ENCODE measurements at places on chromosomes 6 and 20.
A peak's percentile ranks its signal among the peaks of the same experiment; 100 is the strongest.

GRCh38 chr6:39048481-39049399, at the start of gene GLP1R:
Gene GLP1R (plus strand): TSS chr6:39048781. CDS start chr6:39048841, 60 bp downstream.
- no peak for DNase-seq

DNA sequence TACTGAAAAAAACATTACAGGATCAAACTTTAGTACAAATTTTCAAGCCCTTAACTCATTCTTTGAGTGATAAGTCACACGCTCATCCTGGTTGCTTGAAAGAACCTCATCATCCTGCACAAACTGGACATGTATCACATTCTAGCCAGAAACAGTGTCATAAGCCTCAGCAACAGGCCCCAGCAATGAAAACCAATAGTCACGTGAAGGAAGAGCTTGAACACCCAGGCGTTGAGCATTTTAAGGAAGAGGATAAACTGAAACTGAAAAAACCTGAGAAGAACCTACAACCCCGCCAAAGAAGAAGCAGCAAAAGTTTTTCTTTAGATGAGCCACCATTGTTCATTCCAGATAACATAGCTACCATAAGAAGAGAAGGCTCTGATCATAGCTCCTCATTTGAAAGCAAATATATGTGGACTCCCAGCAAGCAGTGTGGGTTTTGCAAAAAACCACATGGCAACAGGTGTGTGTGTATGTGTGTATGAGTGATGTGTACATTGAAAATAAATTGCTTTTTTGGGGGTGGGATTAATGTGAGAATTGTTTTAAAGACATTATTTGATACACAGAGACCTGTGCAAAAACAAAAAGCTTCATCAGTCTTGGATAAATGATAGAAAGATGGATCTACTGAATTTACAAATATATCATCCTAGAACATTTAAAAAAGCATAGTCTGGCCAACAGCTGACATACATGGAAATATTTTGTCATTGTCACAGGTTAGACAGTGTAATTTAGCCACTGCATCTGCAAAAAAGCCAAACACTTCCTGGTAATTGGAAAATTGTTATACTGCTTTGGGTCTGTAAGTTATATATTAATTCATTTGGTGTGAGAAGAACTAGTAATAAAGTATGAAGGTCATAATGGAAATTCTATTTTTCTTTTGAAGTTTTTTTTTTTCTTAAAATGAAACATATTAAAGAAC, 50.1 kb downstream of the PHF3 start:
- no peak for DNase-seq

DNA sequence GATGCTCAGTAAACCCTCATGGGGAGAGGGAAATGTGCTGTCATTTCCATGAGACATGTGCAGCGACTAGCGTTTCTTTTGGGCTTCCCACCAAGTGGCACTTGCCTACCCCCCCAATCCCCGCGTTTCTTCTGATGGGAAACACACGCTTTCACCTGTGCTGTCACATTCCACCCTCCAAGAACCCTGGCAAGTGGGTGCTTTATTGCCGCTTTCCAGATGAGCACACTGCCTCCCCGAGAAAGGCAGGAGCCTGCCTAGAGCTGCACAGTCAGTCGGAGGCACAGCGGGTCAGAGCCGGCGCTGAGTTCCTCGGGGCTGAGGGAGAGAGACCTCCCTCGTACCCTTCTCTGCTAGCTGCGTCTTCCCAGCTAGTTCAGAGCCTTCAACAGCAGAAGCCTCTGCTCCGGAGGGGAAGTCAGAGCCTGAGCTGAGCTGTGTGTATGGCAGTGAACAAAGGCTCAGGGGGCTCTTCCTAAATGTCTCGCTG, 12.3 kb upstream of the CCDC167 start:
- no peak for DNase-seq

DNA sequence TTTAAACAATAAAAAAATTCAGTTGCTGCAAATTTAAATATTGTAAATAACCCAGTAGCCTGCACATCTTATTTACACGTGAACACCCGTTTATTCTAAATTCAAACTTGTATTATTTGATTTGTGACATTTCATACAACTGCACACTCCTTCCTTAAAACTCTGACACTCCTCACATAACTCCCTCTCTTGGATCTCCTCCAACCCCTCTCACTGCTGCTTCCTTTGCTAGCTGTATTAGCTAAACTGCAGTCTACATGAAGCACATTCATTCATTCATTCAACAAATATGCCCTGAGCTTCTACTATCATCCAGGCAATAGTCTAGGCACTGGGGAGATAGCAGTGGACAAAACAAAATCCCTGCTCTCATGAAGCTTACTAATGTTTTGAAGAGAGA, 47.0 kb downstream of the FBXL4 start:
- no peak for DNase-seq

DNA sequence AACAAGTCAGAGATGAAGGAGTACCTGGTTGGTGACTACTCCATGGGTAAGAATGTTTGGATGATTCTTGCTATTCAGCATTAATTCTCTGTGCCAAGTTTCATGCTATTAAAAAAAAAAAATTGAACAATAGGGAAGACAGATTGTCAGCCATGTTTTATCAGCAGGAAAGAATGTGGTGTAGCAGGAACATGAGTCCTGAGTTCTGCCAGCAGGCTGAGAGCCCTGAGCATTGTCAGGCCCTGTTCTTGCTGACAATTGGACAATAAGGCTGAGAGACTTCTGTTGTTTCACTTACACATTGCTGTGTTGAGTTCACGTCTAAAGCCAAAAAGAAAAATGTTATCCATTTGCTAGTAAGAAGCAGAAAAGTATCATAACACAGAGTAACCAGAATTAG, 70.4 kb upstream of the SMIM28 start:
- DNase-seq: peak; percentile 76

GRCh38 chr20:37922016-37922415, 19.1 kb downstream of the VSTM2L start:
- DNase-seq: no peak

GRCh38 chr6:26311385-26312095, 53.5 kb upstream of the BTN3A2 start:
- peak; percentile 92 for DNase-seq

DNA sequence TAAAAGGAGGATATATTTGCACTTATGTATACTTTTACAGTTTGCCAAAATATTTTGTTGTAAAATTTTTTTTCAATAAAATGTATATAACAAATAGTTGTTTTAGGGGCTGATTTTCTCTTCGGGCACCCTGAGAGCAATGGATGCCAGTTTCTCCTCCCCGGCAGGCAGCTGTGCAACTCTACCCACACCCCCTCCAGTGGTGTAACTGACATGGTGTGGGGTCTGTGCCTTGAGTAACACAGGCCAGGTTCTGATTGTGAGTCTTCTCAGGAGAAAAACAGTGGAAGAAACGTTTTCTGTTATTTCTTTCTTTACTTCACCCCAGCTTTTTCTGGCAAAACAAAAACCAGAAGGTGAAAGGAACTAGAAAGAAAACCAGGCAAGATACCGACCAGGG, 6.1 kb downstream of the FOXF2 start:
- no peak for DNase-seq

GRCh38 chr6:33977606-33978411, 168.1 kb downstream of the GRM4 start:
- DNase-seq: no peak

GRCh38 chr6:98833307-98834059, 891 bp upstream of the POU3F2 start:
- no peak for DNase-seq

- DNase-seq: peak; percentile 29
Measured at GRCh38 chr6:19991176-19991575, 154.0 kb downstream of the ID4 start.

GRCh38 chr6:131268303-131268702, 133.0 kb downstream of the AKAP7 start:
- no peak for DNase-seq

DNA sequence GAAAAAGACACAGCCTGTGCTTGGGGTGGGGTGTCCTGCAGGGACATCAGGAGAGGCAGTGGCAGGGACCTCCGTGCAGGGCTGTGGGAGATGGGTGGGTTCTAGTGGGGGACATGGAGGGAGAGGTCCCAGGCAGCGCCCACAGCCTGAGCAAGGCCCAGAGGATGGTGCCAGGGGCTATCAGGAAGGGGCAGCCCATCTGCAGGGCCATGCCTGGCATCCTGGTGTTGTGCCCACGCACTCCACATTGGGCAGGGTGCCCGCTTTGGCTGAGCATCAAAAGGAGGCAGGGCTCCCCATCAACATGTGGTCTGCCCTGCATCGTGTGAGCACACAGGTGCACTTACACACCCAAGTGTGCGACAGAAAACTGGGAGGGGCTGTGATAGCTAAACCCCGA, 184.3 kb upstream of the SNX9 start:
- DNase-seq: no peak

DNA sequence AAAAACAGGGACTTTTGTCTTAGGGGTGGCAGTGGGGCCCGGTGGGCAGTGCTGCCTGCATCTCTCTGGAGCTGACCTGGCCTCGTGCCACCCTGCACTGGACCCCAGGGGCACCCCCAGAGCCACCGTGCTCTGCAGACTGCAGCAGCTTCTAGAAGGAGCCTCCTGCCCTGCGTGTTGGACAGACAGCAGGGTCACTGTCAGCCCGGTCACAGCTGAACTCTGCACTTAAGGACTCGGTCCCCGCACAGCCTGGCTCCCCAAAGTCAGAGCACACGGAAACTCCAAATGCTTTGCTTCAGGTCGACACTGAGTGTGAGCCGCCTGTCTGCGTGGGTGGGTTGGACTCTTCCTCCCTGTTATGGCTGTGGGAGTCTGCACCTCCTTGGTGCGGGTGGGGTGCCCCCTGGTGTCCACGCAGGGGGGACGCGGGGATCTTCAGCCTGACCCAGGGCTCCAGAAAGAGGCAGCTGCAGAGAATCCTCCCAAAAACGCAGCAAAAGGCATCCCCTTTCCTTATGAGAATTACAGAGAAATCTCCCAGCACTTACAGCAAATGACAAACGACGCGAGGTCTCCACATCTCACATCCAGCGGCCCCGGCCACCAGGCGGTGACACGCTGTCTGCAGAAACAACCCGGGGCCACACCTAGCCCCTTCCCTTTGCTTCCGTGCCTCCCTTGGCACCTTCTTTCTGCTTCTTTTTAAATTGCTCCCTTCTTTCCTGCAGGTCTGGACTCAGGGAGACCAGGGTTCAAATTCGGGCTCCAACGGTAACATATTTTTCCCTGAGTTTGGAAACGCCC, 36.3 kb upstream of the DACT2 start:
- DNase-seq: no peak

GRCh38 chr6:136647363-136647852, 97.2 kb upstream of the MAP7 start:
- DNase-seq: no peak

DNA sequence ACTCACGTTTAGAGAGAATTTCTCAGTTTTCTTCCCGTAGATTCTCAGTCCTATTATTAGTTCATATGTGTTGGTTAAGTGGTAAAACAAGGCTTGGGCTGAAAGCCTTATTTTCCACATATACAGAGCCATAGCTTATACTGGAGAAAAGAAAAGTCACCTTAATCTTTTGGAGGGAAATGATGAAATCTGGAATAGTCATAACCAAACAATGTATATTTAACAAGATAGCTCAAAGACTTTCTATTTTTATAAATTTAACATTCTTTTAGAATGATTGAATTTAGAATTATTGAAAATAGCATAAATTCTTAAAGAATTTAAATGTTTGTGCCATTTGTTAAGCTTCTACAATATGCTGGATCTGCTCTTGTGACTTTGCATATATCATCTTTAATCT, 85.8 kb downstream of the CDKAL1 start:
- DNase-seq: no peak

DNA sequence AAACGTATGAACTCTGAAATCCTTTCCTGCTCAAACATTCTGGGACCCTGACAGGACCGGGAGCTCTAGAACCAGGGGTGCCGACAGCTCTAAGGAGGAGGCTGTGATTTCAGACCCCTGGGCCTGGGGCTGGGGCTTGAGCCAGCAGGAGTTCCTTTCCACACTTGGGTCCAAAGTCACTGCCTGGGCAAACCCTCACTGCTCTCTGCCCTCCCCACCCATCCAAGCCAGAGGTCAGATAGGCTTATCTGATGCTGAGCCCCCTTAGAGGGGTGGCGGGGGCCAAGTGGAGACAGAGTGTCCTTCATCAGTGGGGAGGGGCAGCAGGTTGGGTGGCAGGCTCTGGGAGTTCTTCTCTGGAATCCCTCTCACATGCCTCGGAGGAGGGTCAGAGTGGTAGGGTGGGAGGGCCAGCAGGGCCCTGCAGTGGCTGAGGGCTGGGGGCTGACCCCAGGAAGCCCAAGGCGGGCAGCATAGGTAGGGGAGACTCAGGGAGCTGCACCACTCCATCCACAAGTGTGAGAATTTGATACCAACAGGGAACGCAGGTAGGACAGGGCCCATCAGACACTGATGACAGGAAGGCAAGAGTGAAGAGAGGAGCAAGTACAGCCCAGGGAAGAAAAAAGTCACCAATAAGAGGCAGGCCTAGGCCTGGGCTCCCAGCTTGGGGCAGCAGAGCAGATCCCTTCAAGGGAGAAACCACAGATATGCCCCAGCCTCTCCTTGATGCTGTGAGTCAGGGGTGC, 121.0 kb downstream of the MRPL14 start:
- no peak for DNase-seq

GRCh38 chr20:44025756-44026155, 111.1 kb downstream of the TOX2 start:
- DNase-seq: no peak

- no peak for DNase-seq
Measured at GRCh38 chr20:46833360-46833759, 61.3 kb upstream of the EYA2 start.

DNA sequence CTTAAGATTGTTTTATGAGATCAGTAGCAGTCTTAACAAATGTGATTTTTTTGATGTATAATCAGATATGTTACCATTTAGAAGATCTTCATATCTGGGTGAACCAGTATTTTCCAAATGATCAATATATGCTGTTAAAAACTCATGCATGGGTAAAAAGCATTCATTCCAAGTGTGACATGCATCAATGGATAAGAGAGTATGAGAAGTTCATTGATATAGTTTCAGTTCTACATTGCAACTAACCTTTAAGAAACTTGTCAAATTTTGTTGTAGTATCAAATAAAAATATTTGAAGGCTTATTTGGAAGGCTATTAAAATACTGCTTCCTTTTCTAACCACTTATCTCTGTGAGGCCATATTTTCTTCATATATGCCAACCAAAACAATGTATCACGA, 117.7 kb downstream of the FIG4 start:
- no peak for DNase-seq

DNA sequence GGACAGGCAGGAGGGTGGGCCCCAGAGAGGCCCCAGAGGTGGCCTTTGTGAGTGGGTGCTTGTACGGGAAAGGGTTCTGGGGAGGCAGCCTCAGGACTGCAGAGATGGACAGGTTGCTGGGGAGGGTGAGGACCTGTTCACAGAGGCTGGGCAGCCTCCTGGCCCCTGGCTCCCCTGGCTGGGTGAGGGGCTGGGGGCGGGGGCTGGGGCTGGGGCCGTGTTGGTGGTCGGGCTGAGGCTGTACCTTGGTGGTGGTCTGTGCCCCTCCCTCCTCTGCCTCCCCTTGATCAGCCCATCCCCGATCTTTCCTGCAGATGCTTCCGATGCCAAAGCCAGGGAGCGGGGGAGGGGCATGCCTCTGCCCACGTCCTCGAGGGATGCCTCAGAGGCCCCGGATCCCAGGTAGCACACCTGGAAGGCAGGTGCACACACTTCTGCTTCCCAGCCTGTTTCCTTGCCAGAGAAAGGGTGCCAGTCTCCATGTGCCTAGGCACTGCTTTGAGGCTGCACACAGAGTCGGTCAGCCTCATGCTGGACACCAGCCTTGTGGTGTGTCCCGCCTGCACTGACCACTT, 4.8 kb downstream of the TCEA2 start:
- DNase-seq: no peak

GRCh38 chr6:74073429-74073828, 377.4 kb downstream of the CD109 start:
- DNase-seq: peak; percentile 70

All from foreskin keratinocyte (primary cell).